ENCODE measurements at places on chromosomes 7 and 10.

DNA sequence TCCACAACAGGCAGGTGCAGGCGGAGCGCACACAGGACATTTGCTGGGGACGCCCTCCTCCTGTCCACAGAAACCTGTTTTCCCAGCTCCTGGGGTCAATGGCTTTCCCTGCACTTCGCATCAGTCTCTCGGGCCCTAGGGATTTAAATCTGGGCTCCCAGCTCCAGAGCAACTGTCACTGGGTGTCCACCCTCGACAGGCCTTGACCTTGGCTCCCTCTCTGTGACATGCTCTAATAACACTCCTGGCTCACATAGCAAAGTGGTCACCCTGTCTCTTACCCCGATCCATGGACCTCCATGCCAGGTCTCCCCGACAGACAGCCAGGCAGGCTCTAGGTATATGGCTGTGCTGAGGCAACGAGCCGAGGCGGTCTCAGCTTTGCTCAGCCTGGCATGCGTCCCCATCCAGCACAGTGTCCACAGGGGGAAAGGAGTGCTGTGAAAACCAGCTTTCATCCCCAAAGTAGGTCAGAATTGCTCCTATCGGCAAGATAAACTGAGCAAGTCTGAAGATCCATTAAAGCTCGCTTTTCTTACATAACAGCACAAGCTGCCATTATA, 195.6 kb downstream of the TNS3 start:
- no peak for DNase-seq

DNA sequence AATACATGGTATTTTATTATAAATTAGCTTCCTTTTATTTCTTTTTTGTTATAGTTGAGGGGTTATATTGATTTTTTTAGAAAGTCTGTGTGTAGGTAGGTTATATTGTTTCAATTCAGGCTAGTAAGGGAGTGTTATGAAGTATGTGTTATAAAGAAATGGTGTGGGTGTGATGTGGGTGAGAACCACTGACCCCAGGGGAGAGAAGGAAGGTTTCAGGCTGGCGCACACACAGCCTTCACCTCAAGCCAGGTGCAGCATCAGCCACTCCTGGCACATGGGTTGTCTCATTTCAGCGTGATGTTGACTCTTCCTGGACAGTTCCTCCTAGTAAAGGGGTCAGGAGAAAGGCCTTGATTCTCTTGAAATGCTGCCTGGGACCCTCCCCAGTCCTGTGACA, 291.3 kb downstream of the POU6F2 start:
- DNase-seq, result no peak

DNA sequence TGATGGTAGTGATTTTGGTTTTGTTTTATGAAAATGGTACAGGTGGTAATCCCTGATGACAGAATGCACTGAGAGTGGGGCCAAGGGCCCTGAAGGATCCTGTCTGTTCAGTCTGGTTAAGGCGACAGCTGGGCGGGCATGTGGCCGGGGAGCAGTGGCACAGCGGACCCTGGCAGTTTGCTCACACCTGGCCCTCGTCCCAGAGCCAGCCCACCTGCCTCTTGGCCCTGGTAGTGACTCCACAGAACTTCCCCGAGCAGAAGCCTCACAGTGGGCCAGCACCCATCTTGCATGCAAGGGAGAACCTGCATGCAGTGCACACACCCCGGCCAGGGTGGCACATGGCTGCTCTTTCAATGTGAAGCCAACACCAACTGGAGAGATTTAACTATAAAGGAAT, 82.8 kb downstream of the ALOX5 start:
- no peak for DNase-seq

- DNase-seq, result no peak
These were observed 41.5 kb upstream of the KMT2E start for GRCh38 chr7:104972500-104972899.

DNA sequence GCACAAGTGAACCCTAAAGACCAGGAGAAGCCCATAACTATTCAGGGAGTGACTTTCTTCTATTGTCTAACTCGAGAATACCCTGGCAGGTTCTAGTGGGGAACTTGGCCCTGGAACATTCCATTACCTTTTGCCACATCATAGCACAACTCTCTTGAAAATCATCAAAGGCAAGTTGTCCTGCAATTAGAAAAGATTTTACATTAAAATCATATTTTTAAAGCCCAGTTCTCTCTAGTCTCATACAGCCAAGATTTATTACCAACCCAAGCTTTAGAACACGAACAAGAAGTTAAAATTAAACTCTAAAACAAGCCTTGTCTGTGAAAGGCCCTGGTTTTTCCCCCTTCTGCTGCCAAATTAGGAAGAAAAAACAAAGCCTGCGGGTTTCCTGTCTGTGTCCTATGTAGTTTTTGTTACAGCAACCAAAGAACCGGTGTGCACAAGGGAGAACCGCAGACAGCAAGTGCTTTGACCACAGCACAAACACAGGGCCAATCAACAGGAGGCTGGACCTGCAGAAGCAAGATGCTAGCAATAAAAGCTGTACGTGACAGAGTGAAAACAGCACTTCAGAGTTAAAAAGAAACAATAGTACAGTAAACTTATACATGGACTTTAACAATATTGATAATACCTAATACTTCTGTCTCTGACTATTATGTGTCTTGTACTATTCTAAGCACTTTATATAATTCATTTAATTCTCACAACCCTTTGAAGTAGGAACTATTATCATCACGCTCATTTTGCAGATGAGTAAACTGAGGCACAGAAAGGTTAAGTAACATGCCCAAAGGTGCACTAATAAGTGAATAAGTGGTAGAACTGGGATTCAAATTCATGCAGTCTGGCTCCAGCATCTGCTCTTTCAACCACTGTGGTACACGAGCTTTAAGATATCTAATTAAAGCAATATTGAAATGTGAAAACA, 65.8 kb downstream of the STK17A start:
- DNase-seq, result no peak
